ENCODE measurements at places on chromosomes 5 and 9. TPM values are rescaled to one million over a fixed set of nuclear protein-coding genes. Genes with fewer than 3 reads are reported as not detected.

GRCh38 chr5:151063142-151063989, 17.5 kb downstream of the TNIP1 start:
- H3K4me1 ChIP-seq, result peaks cover 3% of the 10 kb centered on the region
- H3K4me3 ChIP-seq, result no peak overlapping the region
- no peak for DNase-seq
- H3K36me3 ChIP-seq, result peaks cover 7% of the 10 kb centered on the region
- H3K27ac ChIP-seq, result no peak overlapping the region

GRCh38 chr5:113757508-113757907, 244.0 kb downstream of the YTHDC2 start:
- DNase-seq, result no peak
- H3K36me3 ChIP-seq, result no peaks in the 10 kb centered on the region
- H3K27me3 ChIP-seq, result no peaks in the 10 kb centered on the region

FBN2 gene
- total RNA-seq, result 15.9 TPM

GRCh38 chr5:65102371-65102975, 333.7 kb downstream of the CWC27 start:
- DNase-seq, result no peak
- H3K36me3 ChIP-seq, result no peaks in the 10 kb centered on the region

- H3K36me3 ChIP-seq, result no peaks in the 10 kb centered on the region
- DNase-seq, result no peak
- H3K27me3 ChIP-seq, result no peaks in the 10 kb centered on the region
- H3K4me1 ChIP-seq, result peaks cover 3% of the 10 kb centered on the region
Observed at GRCh38 chr9:70113403-70114022, 69.9 kb downstream of the MAMDC2 start.

- H3K27ac ChIP-seq, result no peak overlapping the region
- DNase-seq, result no peak
- no peaks in the 10 kb centered on the region for H3K36me3 ChIP-seq
- H3K4me1 ChIP-seq, result no peaks in the 10 kb centered on the region
Observed at GRCh38 chr5:125743939-125744338, 679.3 kb upstream of the GRAMD2B start.

DNA sequence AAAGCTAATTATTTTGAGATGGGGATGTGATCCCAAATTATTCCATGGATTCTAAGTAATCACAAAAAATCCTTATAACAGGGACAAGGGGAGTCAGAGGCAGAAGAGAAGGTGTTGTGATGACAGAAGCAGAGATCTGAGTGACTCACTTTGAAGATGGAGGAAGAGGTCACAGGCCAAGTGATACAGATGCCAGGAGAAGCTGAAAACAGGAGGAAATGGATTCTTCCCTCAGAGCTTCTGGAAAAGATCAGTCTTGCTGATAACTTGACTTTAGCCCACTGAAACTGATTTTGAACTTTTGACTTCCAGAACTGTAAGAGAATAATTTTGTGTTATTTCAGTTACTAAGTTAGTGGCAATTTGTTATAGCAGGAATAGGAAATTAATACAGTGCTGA, 105.3 kb downstream of the GCNT1 start:
- no peaks in the 10 kb centered on the region for H3K27me3 ChIP-seq
- H3K27ac ChIP-seq, result no peak overlapping the region
- H3K4me3 ChIP-seq, result no peak overlapping the region
- H3K4me1 ChIP-seq, result no peaks in the 10 kb centered on the region

- no peaks in the 10 kb centered on the region for H3K27me3 ChIP-seq
- DNase-seq, result no peak
- H3K4me3 ChIP-seq, result no peak overlapping the region
- no peaks in the 10 kb centered on the region for H3K36me3 ChIP-seq
- no peaks in the 10 kb centered on the region for H3K4me1 ChIP-seq
- no peak overlapping the region for H3K27ac ChIP-seq
Observed at GRCh38 chr9:78424299-78424698, 127.4 kb downstream of the PSAT1 start.

SLC6A3 gene
- total RNA-seq, result 0.46 TPM

SOX30 gene
- not detected for total RNA-seq

DNA sequence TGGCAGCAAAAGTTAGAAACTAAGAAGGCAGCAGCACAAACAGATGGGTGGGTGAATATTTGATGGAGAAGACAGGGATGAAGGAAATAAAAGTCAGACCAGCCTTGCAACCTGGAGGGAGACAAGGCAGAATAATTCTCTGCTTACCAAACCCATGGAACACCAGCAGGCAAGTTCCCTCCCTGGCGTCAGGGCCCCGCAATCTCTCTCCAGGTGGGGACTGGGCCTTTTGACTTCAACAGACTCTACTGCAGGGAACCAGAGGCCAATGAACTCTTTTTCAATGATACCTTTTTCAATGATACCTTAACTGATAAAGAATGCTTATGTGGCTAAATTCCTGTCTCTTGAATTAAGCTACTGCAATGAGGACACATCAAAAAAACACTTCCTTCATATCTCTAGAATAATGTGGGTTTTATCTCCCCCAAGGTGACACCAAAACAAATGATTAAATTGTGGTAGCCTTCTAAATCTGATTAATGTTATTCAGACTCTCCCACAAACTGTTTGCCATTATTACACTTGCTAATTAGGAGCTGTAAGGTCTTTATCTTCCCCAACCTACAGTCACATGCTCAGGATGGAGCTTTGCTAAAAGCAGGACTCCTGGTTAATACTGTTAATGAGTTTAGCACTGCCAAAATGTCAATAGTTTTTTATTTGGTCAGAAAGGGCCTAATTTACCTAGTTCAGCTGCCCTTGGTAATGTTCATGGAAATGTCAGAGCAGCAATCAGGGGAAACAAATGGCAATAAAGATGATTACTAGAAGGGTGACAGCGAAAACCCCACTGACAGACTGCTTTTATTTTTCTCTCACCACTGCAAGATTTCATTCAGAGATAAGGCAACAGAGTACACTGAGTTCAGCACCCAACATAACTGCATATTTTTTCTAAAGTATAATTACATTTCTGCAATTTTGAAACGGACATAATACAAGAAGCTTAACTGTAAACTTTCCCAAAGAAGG, 165.5 kb downstream of the TSSK1B start:
- H3K36me3 ChIP-seq, result no peaks in the 10 kb centered on the region
- DNase-seq, result no peak
- no peak overlapping the region for H3K4me3 ChIP-seq
- no peak overlapping the region for H3K27ac ChIP-seq

BARHL1 gene
- total RNA-seq, result not detected

GRCh38 chr9:89380437-89381307, 62.4 kb downstream of the SECISBP2 start:
- peaks cover 6% of the 10 kb centered on the region for H3K36me3 ChIP-seq
- H3K4me1 ChIP-seq, result no peaks in the 10 kb centered on the region
- H3K27ac ChIP-seq, result no peak overlapping the region
- no peak for DNase-seq
- H3K27me3 ChIP-seq, result no peaks in the 10 kb centered on the region

SLC6A19 gene
- not detected for total RNA-seq

TERT gene
- total RNA-seq, result 23.1 TPM

FYB1 gene
- total RNA-seq, result not detected

DNA sequence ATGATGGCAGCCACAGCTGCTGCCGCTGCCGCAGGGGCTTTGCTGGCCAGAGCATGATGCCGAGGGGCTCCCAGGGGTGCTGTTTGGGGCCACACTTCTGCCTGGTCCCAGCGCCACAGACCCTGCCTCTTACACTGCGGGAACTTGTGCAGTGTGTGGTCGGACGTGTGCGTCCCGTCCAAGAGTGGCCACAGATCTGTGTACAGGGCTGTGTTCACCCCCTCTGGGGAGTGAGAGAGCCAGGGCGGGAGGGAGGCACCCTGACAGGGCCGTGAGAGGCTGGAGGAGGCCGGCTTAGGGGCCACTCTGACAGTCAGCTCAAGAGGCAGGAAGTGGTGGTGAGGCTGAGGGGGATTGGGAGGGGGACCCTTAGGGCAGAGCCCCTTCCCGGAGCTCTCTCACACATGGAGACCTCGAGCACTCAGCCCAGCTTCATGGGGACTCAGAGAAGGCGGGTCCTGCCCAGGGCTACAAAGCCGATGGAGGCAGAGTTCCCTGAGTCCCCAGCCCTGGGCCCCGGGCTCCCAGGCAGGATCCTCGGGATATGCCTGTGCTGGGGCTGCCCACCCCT, 13.1 kb upstream of the CARD19 start:
- H3K27me3 ChIP-seq, result no peaks in the 10 kb centered on the region
- no peaks in the 10 kb centered on the region for H3K36me3 ChIP-seq
- no peak overlapping the region for H3K27ac ChIP-seq
- no peak overlapping the region for H3K4me3 ChIP-seq
- H3K4me1 ChIP-seq, result no peaks in the 10 kb centered on the region

PCDHGC4 gene
- 2.4 TPM for total RNA-seq

GRCh38 chr9:92764988-92765936, 629 bp upstream of the BICD2 start:
- peak overlapping the region; percentile 77 for H3K4me3 ChIP-seq
- H3K4me1 ChIP-seq, result peaks cover 25% of the 10 kb centered on the region
- H3K27ac ChIP-seq, result peak overlapping the region; percentile 97
- H3K27me3 ChIP-seq, result no peaks in the 10 kb centered on the region
- no peaks in the 10 kb centered on the region for H3K36me3 ChIP-seq
- DNase-seq, result peak; percentile 95

- no peak for DNase-seq
- no peak overlapping the region for H3K27ac ChIP-seq
- no peaks in the 10 kb centered on the region for H3K27me3 ChIP-seq
- no peak overlapping the region for H3K4me3 ChIP-seq
- no peaks in the 10 kb centered on the region for H3K36me3 ChIP-seq
- peaks cover 9% of the 10 kb centered on the region for H3K4me1 ChIP-seq
Observed at GRCh38 chr5:6383376-6383775, 5.0 kb upstream of the MED10 start.

- no peak for DNase-seq
Observed at GRCh38 chr5:27437594-27438200, 399.3 kb upstream of the CDH9 start.

- DNase-seq, result no peak
- H3K4me3 ChIP-seq, result no peak overlapping the region
- no peaks in the 10 kb centered on the region for H3K36me3 ChIP-seq
- no peaks in the 10 kb centered on the region for H3K27me3 ChIP-seq
Observed at GRCh38 chr9:77953590-77953989, 78.0 kb downstream of the GNAQ start.

- DNase-seq, result no peak
- H3K4me1 ChIP-seq, result no peaks in the 10 kb centered on the region
- H3K27ac ChIP-seq, result no peak overlapping the region
- H3K27me3 ChIP-seq, result peaks cover 3% of the 10 kb centered on the region
- no peak overlapping the region for H3K4me3 ChIP-seq
Observed at GRCh38 chr9:97788763-97789663, 64.0 kb upstream of the FOXE1 start.

DNA sequence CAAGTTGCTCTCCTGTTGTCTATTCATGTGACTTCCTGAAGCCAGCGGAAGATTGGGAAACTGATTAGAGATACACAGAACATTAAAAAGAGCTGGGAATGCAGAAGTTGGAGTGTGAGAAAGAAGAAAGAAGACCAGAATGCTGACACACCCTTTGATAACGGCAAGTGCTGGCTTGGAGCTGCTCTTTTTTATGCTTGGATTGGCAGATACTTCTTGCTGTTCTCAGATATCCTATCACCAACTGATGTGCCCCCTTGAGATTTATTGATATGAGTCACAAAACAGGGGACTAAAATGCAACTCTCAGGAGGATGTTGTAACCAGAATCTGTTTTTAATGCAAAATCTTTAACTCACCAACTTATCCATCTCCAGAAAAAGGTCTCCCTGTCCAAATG, 56.0 kb upstream of the ASTN2 start:
- no peaks in the 10 kb centered on the region for H3K4me1 ChIP-seq
- no peak for DNase-seq
- H3K27ac ChIP-seq, result no peak overlapping the region
- no peak overlapping the region for H3K4me3 ChIP-seq
- H3K27me3 ChIP-seq, result no peaks in the 10 kb centered on the region
- H3K36me3 ChIP-seq, result no peaks in the 10 kb centered on the region

SERF1A gene
- total RNA-seq, result 17.2 TPM

DNA sequence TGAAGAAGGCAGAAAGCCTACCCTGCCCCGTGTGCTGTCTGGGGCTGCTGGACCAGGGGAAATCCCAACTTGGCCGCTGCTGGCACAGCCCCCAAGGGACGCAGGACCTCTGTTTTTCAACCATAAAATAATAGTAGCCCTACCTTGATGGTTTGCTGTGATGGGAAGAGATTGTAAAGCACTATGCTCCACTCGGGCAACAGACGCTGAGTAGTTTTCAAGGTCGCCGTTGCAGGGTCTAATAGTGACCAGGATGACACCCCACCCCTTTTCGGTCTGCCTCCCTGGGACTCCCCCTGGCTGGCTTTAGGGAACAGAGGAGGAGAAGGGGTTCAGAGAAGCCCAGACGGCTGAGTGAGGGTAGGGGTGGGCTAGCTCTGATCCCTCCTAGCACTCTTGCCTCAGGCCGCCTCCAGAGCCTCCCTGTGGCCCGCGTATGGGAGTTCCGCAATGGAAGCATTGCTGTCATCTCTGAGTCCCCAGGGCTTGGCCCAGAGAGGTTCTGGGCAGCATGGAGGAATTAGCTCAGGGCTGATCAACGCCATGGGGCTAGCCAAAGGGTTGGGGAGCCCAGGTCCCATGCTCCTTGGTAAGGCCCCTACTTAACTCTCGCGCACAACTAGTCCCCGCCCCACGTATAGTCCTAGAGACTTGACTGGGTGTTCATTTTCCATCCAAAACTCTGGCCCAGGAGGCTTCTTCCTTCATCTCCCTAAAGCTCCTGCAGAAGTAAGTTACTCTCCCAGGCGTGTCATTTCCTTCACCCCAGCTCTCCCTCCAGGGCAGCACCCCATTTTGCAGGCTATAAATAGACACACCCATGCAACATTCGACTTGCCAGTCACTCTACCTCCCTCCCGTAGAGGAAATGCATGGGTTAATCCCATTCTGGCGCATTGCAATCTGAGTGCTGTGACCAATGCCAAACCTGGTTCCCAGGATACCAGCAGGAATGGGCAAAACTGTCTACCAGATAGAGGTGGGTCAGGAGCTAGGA, 1.1 kb upstream of the IRF1 start:
- H3K27ac ChIP-seq, result no peak overlapping the region
- H3K27me3 ChIP-seq, result peaks cover 2% of the 10 kb centered on the region
- peak; percentile 64 for DNase-seq

DNA sequence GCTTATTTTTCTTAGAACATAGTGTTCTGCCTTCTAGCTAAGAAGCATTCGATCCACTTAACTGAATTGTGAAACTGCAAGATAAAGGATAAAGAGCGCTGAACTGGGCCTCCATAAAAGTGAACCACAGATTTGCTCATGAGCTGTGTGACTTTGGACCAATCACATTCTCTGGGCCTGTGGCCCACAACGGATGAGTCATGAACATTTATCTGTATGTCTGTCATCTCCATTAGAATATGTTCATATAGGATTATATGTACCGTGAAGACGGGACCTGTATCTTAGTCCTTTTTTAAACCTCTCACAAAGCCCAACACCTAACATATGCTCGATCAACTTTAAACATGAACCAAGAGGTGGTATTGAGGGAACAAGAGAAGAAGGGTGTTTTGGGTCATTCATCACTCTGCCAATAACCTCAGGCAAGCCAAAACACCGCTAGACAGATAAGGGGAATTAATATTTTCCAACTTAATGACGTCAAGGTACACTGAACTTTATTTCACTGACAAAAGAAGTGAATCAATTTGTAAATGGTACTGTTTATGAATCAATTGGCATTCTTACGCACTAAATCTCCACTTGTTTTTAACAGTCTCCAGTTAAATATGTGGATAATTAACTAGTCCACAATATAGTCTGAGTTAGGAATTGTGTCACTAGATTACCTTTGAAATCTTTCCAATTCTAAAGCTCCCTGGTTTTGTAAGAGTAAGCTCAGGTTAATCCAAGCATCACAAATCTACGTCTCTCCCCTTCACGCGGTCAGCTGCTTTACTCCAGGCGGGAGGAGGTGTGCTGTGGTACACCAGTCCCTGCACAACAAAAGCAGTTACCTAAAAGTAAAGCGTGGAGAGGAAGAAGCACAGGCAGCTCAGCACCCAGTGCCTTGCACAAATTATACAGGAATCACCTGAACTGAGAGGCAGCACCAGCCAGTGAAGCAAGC, 1.6 kb downstream of the TMEM245 start:
- DNase-seq, result no peak
- 0 out of 2 replicates have a peak overlapping the region, but pooled peaks have one; percentile 23 for H3K27ac ChIP-seq
- H3K27me3 ChIP-seq, result no peaks in the 10 kb centered on the region
- H3K4me3 ChIP-seq, result peak overlapping the region; percentile 82

Data from H1 (cell line).